AG08396 (cell line): ENCODE measurements at places on chromosomes 7 and 10.

GRCh38 chr7:107091306-107091705, 46.8 kb downstream of the PRKAR2B start:
- DNase-seq, result no peak

- DNase-seq, result peak; percentile 70
Observed at GRCh38 chr10:120221873-120222485, 235.0 kb upstream of the PLPP4 start.

- DNase-seq, result peak; percentile 85
Observed at GRCh38 chr7:2873686-2874551, 29.8 kb upstream of the GNA12 start.

GRCh38 chr7:15332956-15333355, 228.9 kb downstream of the AGMO start:
- DNase-seq, result no peak

DNA sequence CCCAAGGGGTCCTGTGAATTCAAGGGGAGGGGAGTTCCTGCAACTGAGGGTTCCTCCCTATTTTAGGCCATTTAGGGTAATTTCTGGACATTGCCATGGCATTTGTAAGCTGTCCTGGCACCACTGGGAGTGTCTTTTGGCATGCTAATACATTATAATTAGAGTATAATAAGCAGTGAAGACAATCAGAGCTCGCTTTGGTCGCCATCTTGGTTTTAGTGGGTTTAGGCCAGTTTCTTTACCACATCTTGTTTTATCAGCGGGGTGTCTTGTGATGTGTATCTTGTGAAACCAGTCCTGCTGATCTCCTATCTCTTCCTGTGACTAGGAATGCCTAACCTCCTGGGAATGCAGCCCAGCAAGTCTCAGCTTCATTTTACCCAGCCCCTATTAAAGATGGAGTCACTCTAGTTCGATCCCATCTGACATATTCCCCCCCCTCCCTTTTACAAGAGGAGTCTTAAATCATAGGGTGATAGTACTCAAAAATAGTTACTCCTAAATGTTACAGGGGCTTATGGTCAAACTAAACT, 43.2 kb downstream of the SVOPL start:
- no peak for DNase-seq

DNA sequence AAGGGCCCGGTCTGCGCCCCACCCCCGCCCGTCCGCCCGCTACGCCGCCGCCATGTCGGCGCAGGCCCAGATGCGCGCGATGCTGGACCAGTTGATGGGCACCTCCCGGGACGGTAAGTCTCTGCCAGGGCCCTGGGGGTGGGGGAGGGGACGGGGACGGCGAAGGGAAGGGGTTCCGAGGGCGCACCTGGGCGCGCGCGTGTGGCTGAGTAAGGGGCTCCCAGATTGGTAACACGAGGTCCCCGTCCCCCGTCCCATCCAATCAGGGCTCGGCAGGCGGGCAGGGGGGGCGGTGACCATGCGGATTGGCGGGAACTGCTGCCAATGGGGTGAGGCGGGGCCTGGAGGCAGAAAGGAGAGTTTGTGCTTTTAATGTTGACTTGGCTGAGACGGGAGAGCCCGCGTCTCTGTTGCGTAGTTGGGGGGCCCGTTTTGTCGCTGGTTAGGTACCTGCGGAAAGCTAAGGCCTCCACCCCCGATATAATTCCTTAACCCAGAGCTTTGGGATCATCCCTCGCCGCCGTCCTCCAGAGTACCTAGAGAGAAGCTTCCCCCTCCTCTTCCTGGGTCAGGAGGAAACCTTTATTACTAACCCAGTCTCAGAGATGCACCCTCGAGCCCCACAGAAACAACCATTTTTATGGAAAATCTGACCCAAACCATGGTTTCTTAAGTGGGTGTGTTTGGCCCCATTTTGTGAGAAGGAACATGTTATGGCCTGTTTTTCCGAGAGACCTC, 685 bp downstream of the LUC7L2 start:
- peak; percentile 96 for DNase-seq

- no peak for DNase-seq
Observed at GRCh38 chr10:123556049-123556448, 110.1 kb upstream of the GPR26 start.

- DNase-seq, result peak; percentile 12
Observed at GRCh38 chr7:95335093-95335492, 10.8 kb upstream of the PON1 start.

DNA sequence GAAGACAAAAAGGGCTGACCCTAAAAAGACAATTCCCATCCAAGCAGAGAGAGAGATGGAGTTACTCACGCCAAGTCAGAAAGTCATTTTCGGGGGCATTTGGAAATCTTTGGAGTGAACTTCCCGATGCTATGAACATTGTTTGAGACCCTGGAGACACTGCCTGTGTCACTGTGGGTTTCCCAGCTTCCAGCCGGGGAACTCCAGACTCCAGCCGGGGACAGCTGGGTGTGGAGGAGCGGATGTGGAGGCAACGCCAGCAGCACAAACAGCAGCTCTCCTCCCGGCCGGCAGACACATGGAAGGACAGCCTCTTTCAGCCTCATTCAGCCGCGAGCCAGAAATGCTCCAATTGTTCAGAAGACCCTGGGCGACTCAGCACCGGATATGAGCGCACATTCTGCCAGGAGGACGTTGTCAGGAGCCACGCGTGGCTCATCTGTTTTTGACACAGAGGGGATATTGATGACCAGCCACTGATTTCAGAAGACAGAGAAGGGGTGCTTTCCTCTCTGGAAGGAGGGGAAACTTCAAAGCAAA, 97.6 kb downstream of the PRPF18 start:
- DNase-seq, result peak; percentile 71

GRCh38 chr10:14736600-14737081, 38.1 kb downstream of the FAM107B start:
- peak; percentile 69 for DNase-seq

DNA sequence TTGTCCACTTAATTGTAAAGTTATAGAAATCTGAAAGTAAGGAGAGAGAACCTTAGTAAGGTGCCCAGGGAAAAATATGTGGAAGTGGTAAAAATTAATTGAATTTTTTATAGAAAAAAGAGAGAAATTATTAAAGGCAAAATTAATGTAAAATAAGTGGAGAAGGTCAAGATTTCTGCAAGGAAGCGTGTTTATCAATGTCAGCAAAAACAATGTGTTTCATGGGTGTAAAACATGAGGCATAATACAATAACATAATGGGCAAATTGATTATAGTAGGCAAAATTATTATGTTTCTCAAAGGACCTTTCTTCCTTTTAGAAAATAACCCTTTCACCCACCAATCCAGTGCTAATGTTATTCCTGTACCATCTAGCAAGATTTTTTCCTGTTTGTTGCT, 1520.1 kb downstream of the REEP3 start:
- DNase-seq, result no peak

DNA sequence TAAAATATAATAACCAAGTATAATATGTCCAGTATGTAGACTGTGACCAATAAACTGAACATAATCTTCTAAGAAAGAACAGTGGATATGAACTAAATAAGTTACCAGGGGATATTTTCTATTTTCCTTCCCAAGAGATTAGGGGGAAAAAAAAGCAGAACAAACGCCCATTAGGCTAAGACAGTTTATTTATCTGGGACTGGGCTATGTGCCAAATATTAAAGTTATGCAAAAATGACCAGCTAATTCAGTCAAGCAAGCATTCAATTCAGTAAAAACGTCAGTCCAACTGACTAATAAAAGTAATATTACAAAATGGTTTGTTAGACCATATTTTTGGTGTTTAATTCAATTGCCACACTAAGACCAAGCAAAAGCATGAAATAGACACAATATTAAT, 122.2 kb downstream of the TSPAN12 start:
- no peak for DNase-seq

- no peak for DNase-seq
Observed at GRCh38 chr7:130387628-130388403, 7.5 kb downstream of the CPA1 start.

GRCh38 chr7:28136885-28137284, 43.7 kb downstream of the JAZF1 start:
- DNase-seq, result no peak

DNA sequence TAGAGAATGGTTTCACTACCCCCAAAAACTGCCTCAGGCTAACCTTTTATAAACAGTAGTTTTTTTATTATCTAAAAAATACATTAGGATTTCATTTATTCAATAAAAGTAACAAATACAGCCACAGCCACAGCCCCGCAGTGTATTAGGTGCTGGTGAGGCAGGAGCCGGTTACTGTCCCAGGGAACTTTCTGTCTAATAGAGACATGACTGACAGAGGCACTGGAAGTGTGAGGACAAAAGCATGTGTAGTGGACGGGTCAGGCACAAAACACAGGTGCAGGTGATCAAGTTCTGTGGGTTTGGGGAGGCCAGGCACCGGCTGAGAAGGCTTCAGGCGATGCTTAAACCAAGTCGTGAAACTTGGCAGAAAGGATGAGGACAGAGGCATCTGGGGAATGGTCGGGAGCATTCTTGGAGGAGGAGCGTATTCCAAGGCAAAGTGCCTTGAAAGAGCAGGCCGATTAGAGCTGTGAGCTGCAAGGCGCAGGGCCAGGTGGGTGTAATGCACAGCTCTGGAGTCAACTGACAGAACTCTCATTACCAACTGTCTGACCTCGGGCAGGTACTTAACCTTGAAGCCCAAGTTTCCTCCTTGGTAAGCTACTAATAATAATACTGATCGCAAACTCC, 138.2 kb downstream of the USP6NL start:
- DNase-seq, result no peak

DNA sequence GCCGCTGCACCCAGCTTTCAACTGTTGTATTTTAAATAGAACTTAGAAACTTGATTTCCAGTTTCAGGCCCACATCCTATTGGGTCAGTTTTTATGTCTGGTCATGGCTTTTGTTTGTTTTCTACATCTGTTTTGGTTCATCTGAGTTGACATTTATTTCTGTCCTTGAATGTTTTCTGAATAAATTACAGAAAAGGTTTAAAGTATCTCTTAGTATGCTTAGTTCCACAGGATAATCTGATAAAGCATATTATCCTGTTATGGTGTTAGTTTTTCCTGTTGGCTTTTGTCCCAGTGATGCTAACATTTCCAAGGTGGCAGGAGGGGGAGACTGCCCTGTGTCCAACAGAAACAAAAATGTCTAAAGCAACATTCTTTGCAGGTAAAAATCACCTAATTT, 733.2 kb downstream of the INHBA start:
- DNase-seq, result no peak

DNA sequence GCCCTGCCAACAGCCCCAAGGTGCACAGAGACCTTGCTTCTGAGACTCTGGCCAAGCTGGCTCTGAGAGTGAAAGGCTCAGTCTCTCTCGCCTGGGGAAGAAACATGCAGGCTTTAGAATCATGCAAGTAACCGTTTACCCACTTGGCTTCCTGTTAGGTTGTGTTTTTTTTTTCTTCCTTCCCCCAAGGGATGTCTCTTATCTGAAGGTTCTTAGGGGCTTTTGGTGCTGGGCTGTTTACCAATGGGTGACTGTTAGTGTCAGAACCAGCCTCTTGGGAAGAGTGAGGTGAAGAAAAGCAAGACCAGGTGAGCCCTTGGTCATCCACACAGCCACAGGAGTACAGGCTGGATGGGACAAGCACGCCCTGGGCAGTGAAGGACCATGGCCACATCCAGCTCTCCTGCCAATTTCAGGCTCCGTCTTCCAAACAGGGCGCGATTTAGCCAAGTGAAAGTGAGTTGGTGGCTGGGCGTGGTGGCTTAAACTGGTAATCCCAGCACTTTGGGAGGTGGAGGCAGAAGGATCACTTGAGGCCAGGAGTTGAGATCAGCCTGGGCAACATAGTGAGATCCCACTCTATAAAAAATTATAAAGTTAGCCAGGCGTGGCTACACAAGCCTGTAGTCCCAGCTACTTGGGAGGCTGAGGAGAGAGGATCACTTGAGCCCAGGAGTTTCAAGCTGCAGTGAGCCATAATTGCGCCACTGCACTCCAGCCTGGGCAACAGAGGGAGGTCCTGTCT, 76.3 kb upstream of the CUX1 start:
- no peak for DNase-seq

- DNase-seq, result no peak
Observed at GRCh38 chr7:138845711-138846110, 47.7 kb upstream of the ATP6V0A4 start.

DNA sequence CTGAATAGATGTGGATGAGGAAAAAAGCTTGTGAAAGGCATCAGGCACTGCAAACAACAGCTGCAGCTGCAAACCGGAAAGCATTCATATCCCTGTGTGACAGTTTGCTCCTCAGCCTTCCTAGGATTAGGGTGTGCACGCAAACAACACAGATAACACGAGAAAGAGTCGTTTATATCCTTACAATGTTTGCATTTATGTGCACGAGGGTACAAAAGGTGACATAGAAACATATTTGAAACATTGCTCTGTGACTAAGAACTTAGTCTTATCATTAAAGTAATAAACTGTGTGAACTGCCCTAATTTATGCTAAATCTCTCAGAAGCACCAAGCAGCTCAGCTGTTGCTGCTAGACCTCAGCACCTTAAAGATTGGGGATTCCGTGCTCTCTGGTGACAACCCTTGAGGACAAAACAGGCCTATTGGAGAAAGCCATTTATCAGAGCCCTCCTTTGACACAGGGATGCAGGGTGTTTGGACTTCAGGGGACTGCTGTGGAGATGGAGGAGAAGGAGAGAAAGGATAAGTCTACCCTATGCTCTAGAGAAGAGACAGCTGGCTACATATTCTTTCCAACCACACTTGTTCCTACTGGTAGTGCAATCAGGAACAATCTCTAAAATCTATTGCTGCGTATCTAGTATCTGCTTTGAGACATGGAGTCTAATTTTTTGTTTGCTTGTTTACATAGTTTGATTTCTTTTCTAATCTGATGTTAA, 176.2 kb downstream of the GNAT3 start:
- DNase-seq, result peak; percentile 21

DNA sequence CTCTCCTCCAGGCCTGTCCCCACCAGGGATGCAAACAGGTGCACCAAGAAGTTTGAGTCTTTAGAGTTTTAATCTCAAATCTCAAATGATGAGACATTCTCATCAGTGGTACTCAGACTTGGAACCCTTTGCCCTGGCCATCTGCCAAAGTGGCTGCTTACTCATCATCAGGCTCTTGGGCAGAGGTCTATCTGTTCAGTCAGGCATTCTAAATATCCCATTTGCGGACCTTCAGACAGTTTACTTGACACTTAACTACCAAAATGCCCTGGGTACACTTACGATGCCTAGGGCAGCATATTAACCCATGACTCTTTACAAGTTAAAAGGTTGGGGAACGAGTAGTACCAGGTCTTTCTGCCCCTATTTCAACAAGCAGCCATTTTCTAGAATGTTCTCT, 61.2 kb upstream of the YAE1 start:
- no peak for DNase-seq
